ENCODE measurements at places on chromosomes 1 and 21.

DNA sequence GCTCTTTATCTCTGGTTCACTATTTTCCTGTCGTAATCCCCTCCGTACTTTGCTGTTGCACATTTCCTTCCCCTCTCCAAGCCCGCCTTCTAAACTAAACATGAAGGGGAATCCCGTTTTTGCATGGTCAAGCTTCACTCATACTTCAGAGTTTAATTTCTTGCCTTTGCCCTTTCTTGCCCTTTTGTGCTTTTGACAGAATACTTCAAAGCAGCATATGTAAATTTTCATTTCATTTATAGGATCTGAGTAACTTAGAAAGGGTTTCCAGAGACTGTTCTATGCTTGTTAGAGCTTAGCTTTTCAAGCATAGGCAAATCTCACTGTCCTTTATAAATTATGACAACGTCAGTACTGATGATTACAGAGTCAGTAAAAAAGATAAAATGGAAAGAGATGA lies 27.7 kb downstream of the SPATA45 start:
- DNase-seq, result peak; percentile 4

- no peak for DNase-seq
Measured at GRCh38 chr1:53585129-53585528, 125.9 kb downstream of the DMRTB1 start.

- no peak for DNase-seq
Measured at GRCh38 chr21:15289896-15290841, 225.4 kb upstream of the NRIP1 start.

DNA sequence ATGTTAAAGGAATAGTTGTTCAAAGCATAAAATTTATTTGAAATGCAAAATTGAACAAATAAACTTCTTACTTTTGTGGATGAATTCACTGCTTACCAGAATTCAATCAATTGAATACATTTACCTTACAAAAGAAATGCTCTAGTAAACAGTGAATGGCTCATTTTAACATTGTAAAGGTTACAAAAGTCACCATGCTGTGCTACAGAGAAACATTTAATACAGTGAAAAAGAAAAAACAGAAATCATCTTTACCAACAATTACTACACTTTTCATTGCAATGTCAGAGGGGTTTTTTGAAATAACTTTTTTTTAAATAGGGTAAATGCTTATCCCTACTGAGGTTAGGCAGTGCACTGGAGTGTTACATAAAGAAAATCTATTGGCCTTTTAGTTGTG lies 853.0 kb downstream of the NCAM2 start:
- no peak for DNase-seq

GRCh38 chr1:116556289-116557006 lies 14.4 kb downstream of the CD58 start:
- no peak for DNase-seq

GRCh38 chr1:184563308-184563707 lies 176.5 kb downstream of the C1orf21 start:
- DNase-seq, result peak; percentile 68

- peak; percentile 98 for DNase-seq
Measured at GRCh38 chr1:21022279-21023040, 154.2 kb downstream of the EIF4G3 start.

DNA sequence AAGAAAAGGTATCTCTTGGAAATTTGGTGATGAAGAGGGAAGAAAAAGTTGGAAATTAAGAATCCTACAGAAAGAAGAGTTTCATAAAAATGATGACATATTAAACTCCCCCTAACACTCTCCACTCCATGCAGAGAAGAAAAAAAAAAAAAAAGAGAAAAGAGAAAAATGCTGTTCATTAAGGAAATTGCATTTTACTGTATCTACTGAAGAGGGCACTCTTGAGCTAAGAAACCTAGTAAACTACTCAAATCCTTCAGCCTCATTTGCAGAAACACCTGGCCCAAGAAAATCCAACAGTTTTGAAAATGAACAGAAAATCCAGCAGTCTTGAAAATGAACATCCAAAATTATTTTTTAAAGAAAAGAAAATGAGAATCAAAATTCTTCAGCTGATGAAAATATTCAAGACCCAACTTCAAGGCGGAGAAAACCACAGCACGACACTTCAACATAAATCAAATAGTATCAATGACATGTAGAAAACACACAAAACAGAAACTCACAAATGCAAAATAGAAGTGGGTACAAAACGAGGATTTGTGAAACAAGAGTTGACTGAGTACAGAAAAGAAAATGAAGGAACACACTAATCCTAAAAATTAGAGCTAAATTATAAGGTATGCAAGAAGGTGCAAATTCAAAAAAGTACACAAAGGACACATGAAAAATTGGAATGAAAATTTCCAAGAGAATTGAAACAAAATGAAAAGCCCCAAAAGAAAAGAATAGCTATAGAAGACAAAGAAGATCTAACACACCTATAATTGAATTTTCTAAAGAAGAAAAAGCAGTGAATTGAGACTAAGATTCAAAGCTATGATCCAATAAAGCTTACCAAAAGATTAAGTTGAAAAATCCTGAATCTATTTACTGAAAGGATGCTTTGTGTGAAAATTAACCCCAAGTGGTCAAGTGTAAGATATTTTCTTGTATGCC lies 73.2 kb upstream of the DNAJC6 start:
- DNase-seq, result peak; percentile 64

DNA sequence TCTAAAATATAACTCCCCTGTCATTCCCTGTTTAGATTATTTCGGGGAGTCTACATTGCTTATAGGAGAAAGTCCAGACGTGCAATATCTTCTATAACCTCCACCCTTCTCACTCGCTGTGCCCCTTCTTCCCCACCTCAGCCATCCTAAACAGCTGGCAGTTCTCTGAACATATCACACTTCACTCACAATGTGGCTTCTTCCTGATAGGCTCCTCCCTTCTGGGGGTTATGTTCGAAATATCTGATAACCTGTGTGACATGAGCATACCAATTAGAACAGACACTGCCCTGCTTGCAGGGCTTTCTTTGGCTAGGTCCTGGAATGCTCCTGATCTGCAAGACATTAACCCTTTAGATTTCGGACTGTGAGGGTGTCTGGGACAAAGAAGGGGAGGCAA lies 274.6 kb downstream of the NFIA start:
- DNase-seq, result no peak

All from adipocyte (in vitro differentiated cells).